COLO829 (cell line): ENCODE measurements at places on chromosomes 4 and X.

DNA sequence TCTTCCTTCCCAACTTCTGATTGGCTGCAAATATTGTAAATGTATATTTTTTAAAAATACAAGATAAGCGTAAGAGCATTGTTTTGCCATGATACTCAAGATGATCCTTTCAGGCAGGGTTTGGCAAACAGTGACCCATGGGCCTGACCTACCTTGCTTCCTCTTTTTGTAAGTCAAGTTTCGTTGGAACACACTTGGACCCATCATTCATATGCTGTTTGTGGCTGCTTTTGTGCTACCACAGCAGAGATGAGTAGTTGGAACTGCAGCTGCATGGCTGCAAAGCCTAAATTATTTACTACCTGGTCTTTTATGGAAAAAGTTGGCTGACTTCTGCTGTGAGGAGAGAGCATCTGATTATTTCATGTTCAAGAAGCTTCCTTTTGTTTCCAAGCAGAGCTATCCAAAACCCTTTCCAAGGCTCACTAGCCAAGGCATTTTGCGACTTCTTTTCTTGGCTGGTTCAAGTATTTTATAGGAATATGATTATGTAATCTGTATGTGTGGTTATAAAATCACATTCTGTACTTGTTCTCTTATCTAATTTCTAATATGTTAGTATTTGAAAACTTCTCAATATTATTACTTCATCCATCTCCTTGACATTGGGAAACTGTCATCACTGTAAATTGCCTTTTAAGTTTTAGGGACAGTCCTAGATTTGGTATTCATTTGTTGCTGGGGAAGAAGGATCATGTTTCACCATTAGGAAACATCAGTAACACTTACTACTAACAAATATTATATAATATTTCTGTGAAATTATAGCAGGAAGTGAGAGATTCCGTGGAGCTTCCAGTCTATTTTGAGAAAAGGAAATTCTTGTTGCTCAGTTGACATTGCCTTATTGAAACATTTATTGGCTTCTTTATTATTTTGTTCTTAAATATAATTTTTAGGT, 109.2 kb downstream of the ARHGAP10 start:
- no peak for DNase-seq

- no peak for DNase-seq
Measured at GRCh38 chr4:189033801-189034347, 894.6 kb downstream of the TRIML1 start.

GRCh38 chr4:588351-588849, 12.3 kb upstream of the TMEM271 start:
- no peak for DNase-seq

DNA sequence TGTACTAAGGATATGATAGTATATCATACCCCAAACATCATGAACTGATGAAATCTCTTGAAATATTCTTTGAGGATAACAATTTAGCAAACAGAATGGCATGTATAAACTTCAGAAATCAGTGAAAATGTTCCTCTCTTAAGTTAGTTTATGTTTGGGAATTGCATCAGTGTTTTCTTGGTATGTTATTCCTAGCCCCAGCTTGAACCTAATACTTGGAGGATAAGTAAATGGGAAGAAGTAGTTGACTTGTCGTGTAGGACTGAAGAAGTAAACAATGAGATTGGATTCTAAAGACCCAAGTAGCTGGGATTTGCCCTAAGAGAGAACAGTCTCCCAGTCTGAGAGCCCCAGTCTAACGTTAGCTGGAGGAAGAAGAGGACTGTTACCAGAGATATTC, 355.7 kb downstream of the GALNTL6 start:
- no peak for DNase-seq

DNA sequence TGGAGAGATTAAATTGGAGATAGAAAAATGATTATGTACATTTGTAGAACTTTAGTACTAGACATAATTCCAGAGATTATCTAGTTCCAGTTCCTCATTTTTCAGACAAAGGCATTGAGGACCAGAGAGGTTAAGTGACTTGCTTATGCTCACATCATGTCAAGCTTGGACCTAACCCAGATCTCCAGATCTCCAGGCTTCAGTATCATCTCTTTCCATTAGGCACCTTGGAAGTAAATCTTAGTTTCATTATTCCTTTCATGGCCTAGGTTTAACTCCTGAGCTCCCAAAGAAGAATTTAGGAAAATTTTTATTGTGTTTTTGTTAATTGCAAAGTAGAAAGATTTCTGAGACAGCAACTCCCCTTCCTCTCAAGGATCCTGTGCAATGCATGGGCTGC, 148.8 kb downstream of the GATB start:
- no peak for DNase-seq

DNA sequence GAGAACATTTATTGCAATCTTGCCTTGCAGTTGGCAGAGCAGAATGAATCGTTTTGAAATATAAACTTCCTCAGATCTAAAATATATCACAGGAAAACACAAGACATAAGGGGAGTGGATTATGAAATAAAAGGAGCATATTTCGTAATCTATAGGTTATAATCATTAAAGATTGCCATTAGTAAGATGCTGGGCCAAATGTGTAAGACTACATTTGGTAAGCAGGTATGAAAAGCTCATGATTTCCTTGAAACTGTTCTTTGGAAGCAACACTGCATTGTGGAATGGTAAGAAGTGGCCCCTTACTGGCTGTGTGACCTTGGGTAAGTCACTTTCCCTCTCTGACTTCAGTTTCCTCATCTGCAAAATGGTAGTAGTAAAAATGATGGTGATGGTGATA, 68.3 kb downstream of the AFF2 start:
- no peak for DNase-seq

DNA sequence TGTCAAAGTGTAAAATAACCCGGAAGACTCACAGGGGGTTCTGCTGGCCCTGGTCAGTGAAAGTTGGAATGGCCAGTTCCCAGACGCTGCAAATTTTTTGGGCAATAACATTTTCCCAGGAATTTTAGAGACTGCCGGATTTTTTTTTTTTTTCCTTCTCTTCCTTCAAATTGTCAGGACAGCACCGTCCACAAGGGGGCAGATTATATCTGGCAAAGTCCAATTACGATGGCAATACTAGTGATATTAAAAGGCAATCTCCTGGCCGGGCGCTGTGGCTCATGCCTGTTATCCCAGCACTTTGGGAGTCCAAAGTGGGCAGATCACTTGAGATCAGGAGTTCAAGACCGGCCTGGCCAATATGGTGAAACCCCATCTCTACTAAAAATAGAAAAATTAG, 20.5 kb downstream of the SLC25A5 start:
- DNase-seq, result no peak

- no peak for DNase-seq
Measured at GRCh38 chr4:55819634-55820033, at the start of gene EXOC1L. Gene EXOC1L, plus strand, starts transcription at chr4:55819790. Its CDS starts 237 bp downstream, at chr4:55820027.

DNA sequence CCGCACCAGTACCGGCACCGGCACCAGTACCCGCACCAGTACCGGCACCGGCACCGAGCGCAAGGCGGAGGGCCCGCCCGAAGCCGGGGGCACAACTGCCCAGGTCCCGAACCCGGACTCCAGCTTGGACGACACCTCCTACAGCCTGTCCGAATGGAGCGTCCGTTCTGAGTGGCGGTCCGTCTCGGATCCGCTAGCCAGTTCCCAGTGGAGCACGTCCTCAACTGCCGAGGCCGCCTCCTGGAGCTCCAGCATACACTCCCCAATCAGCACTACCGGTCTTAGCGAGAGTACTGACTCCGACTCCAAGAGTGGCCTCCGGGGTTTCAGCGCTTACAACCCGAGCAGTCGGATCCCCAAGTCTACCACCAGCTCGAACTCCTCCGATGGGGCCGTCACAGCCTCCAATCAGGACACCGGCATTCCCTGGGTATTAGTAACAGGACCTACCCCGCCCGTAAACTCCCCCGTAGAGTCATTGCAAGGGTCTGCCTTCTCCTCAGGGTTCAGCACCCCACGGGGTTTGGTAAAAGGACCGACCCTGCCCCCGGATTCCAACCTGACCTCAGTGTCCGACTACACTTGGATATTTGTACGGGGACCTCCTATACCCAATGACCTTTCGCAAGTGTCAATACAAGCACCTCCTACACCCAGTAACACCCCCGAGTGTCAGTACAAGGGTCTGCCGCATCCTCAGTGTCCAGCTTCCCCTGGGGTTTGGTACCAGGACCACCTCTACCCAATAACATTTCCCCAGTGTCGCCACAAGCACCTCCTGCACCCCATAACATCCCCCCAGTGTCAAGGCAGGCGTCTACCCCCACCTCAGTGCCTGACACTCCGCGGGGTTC, 721 bp upstream of the MAOA start:
- peak; percentile 8 for DNase-seq

DNA sequence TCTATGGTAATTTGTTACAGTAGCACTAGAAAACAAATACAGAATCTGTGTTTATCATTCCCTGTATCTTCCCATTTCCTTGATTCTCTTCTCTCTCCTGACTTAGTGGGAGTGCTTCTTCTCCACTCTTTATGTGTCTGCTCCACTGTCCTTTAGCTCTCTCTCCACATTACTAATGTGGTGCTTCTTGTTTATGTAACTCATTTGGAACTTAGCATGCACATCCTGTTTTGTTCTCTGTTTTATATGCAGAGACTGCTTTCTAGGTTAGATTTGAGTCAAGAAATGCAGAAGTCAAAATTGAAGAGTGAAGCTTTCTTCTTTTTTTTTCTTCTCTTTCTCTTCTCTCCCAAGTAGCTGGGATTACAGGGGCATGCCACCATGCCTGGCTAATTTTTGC, 25.9 kb downstream of the ADH1A start:
- DNase-seq, result no peak

- no peak for DNase-seq
Measured at GRCh38 chr4:66585767-66586166, 915.5 kb upstream of the EPHA5 start.

GRCh38 chr4:150501983-150502382, 80.0 kb upstream of the MAB21L2 start:
- no peak for DNase-seq

GRCh38 chr4:142933207-142933606, 87.1 kb upstream of the INPP4B start:
- no peak for DNase-seq

GRCh38 chrX:41145920-41146608, 60.8 kb downstream of the USP9X start:
- no peak for DNase-seq

DNA sequence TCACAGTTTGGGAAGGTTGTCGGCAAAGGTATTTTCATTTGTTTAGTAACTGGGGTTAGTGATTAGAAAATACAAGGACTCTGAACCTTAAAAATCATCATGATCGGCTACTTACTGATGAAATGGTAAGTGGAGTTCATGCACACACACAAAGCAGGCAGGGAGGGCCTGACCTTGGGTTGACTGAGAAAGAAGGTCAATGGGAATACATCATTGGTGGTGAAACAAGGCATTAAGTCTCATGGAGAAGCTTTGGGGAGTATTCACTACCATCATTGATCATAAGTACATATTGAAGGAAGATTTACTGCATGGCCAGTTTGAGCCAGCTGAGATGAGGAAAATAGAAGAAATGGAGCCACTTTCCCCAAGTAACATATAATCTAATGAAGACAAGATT, 74.4 kb downstream of the LUZP4 start:
- DNase-seq, result no peak

DNA sequence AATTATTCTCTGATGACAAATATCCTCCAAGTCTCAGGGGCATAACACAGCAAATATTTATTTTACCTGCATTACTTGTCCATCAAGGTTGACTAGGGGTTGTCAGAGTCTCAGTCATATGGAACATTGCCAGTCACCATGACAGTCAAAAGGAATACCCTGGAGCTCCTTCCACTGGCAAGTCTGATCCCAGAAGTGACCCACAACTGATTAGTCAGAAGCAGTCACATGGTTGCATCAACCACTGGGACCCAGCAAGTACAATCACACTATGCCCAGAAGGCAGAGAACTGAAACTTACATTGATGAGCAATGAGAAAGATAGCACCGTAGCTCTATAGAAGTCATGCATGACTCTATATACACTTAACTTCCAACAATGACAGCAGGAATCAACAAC, 41.9 kb upstream of the SOD3 start:
- peak; percentile 4 for DNase-seq

DNA sequence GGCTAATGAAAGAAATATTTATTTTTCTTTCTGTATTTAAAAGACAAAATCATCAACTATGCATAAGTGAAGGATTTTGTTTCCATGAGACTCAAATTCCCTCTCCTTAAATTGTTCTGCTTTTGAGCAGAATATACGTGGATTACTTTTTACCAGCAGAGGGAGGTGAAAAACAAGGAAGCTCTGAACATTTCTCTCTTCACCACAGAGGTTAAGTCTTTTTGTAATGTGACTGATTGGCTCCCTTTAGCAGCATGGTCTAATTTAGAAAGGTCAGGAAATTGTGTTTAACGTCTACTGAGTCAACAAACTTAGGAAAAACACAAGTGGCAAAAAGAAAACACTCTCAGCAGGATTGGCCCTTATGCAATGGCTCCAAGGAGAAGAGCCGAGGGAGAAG, 55.1 kb upstream of the F9 start:
- DNase-seq, result no peak

DNA sequence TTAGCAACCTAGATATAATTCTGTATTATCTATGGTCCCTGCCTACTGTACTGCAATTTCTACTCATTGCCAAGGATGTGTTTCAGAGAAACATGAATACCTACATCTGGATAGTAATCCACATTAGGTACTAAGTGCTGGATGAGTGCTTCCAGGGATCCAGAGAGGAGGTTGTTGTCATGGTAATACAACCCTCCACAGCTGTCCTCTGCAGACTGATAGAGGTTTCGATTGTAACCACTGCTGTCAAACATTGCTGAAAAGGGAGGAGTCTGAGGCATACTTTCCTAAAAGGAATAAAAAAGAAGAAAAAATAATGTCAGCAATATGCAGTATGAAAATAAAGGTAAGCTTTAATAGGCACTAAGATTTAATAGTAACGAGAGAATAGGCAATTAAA, 12.5 kb downstream of the RASGEF1B start:
- DNase-seq, result no peak

GRCh38 chr4:74874753-74875367, 58.1 kb upstream of the PARM1 start:
- DNase-seq, result peak; percentile 69

GRCh38 chrX:108028854-108029253, 16.0 kb upstream of the VSIG1 start:
- no peak for DNase-seq

DNA sequence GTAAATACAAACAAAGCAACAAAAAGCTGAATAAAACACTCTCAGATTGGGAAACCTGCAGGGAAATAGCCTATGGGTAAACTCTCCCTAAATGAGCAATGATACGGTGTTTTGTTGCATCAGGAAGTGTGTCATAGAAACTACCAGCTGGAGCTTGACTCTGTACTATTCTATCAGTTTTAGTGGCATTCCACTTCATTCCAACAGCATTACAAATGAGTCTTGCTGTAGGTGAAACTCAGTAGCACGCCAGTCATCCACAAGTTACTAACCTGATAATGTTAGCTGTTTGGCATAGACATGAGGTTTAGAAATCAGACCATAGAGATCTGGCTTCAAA, 24.9 kb downstream of the FGFBP1 start:
- DNase-seq, result peak; percentile 37
